ENCODE measurements at places on chromosomes 13 and 19.

DNA sequence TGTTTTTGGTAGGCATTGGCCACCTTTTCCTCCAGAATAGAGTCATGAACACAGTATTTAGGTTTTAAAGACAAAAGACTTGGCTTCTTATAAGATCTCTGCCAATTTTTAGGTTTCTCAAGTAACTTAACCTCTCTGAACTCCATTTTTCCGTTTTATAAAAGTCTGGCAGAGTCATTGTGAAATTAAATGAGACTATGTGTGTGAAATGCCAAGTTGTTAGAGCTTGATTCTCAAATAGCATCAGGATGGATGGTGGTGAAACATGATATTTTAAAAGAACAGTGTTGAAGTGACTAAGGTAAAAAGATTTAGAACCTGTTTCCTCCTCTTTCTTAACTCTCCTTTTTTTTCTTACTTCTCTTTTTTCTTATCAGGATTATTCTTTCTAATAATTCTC, 617.7 kb upstream of the SLITRK1 start:
- DNase-seq: no peak

DNA sequence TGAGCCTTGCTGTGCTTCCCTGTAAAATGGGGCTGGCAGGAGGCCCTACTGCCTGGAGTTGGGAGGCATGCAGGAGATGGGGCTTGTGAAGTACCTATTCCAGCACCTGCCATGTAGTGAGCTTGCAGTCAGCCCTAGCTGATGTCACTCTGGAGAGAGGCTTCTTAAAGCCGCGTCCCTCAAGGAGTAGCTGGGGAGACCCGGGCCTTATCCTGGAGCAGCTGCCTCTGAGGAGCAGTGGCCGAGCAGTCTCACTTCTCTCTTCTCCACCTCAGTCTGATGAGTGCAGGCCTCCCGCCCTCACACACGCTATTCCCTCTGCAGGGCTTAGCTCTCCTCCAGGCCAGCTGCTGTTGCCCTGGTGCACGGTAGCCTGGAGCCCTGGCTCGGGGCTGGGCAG, 18.0 kb downstream of the CLASRP start:
- no peak for DNase-seq

DNA sequence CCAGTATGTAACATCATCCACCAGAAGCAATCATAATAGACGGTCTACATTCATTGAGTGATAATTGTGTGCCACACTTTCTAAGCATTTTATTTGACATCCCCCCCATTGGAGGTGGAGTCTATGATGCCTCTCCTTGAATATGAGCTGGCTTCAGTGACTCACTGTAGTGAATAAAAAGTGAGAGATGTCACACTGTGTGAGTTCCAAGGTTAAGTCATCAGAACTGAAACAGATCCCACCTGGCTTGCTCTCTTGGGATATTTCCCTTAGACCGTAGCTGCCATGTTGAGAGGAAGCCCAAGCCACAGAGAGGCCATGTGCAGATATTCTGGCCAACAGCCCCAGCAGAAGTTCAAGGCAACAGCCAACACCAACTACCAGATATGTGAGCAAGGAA, 12.6 kb downstream of the RTBDN start:
- no peak for DNase-seq

GRCh38 chr19:1154731-1155351, 19.2 kb downstream of the SBNO2 start:
- DNase-seq: no peak

DNA sequence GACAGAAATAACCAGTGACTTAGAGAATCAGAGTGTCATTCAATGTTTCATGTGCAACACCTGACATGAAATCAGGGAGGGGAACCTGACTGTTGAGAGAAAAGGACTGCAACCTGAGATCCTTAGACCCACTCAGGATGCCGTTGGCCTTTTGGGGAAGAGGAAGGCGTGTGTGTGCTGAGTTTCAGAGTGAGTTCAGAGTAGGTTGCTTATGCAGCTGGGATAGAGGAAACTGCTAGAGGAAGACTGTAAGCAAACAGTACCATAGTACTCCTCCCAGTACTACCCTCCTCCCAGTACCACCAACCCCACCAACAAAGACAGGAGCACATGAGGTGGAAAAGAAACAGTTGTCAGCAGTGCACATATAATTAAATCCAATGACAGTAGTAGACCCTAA, 63.7 kb downstream of the KL start:
- DNase-seq: no peak

GRCh38 chr19:14112809-14113385, 4.7 kb downstream of the PRKACA start:
- no peak for DNase-seq

- no peak for DNase-seq
Observed at GRCh38 chr13:40187324-40187795, 479.1 kb downstream of the FOXO1 start.

DNA sequence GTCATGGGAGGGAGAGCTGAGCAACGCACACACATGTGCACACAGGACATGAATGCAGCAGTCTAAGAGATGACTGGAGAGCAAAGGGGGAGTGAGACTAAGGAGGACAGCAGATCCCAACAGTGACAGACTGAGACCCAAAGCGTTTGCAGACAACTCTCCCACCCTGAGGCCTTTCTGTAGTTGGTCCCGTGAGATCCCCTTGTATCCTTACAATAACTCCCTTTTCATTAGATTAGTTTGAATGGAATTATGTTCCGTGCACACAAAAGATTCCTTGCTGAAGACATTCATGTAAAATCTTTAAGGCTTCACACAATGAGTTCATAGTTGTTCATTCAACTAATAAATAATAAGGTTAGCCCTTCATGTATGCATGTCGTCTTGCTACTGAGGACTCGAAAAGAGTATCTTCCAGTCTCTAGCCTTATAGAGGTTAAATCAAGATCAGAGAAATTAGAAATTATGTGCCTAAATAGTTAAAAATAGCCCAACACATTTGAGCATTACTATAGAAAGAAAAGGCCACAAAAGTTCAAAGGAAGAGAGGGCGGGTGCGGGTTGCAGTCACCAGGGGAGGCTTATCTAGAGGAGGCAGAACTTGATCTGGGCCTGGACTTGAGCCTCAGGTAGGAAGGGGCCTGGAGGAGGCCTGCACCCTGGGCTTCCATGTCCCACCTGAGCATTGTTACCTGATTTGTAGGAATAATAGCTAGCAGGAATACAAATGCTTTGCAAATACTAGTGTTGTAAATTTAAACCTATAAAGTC, 3.1 kb upstream of the GTF3A start:
- no peak for DNase-seq

- no peak for DNase-seq
Observed at GRCh38 chr19:460877-461720, at the start of gene SHC2. Gene SHC2 (minus strand): TSS chr19:461033. CDS start chr19:460996, 37 bp downstream.

DNA sequence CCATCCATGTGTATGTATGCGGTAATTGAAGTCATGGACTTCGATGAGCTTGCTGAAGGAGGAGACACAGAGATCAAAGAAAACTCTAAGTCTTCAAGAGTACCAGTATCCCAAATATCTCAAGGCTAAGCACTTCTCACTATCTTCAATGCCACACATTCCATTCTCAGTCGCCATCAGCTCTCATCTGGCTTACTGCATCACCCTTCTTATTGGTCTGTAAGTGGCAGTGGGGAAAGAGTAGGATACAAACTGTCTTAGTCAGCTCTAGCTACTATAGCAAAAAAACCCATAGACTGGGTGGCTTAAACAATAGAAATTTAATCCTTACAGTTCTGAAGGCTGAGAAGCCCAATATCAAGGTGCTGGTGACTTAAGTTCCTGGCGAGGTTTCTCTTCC, 218.7 kb downstream of the POSTN start:
- no peak for DNase-seq

GRCh38 chr13:111542530-111543341, 222.3 kb downstream of the TEX29 start:
- no peak for DNase-seq

- no peak for DNase-seq
Observed at GRCh38 chr19:34432797-34433196, 4.6 kb downstream of the UBA2 start.

DNA sequence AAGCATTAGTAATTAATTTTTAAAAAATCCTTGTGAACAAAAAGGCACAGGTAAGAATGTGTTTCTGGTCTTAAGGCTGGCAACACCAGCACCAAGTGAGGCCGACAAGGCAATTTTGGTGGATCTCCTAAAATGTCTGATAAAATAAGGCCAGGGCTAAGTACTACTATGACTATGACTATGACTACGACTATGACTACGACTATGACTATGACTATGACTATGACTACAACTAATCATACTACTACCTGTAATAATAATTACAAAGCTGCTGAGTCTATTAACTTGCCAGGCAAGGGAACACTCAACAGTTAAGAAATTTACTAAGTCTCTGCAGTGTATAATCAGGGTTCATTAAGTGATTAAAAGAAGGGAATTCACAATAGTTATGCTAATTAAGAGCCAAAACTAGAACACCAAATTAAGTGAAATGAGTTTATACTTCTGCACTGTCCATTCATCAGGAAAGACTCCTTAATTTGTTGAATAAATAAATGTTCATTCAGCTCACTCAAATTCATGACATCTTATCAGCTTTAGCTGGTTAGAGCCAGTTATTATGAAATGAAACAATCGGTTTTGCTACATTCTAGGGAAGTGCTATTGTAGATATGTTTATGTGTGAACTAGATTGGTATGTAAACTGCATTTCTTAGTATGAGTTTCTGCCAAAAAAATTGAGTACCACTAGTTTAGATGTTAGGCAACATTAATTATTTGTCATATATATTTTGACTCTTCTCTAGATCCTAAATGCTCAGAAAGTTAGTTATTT, 1626.2 kb upstream of the PCDH20 start:
- no peak for DNase-seq
